ENCODE measurements at places on chromosomes 16 and 17. TPM values are rescaled to one million over a fixed set of nuclear protein-coding genes. Genes with fewer than 3 reads are reported as not detected.

The CPNE7 gene
- 1.0 TPM for total RNA-seq

DNA sequence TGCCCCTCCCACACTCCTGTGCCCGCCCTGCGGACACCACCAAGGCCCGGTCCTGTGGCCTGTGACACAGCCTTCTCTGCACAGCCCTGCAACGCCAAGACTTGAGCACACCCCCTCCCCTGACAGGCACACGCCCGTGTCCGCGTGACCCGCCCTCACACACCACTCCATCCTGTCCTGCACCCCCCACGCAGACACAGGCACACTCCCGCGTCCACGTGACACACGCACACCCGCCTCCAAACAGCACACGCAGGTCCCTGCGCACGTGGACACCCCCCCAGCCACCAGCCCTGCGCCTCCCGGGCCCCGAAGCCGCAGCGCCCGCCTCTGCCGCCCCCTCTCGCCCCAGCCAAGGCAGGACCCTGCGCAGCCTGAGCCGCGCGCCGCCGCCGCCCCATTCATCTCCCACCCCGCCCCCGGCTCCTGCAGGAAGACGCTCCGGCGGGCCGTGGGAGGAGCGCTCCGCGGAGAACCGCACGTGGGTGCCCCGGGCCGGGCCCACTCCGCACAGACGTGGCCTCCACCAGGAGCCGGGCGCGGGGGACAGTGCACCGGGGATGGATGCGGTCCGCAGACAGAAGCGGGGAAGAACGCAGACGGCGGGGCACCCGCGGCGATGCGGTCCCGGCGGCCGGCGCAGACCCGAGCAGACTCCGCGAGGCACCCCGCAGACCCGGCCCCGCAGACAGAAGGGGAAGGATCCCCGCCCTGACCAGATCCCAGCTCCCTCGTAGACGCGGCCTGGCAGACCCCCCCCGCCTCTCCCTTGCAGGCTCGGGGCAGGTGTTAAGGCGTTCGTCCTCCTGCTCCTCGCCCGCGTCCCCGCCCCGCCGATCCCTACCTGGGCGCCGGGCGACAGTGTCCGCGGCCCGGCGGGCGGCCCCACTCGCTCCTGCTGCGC is 506 bp downstream of the CAMKK1 start:
- ATAC-seq, result peak; percentile 40

DNA sequence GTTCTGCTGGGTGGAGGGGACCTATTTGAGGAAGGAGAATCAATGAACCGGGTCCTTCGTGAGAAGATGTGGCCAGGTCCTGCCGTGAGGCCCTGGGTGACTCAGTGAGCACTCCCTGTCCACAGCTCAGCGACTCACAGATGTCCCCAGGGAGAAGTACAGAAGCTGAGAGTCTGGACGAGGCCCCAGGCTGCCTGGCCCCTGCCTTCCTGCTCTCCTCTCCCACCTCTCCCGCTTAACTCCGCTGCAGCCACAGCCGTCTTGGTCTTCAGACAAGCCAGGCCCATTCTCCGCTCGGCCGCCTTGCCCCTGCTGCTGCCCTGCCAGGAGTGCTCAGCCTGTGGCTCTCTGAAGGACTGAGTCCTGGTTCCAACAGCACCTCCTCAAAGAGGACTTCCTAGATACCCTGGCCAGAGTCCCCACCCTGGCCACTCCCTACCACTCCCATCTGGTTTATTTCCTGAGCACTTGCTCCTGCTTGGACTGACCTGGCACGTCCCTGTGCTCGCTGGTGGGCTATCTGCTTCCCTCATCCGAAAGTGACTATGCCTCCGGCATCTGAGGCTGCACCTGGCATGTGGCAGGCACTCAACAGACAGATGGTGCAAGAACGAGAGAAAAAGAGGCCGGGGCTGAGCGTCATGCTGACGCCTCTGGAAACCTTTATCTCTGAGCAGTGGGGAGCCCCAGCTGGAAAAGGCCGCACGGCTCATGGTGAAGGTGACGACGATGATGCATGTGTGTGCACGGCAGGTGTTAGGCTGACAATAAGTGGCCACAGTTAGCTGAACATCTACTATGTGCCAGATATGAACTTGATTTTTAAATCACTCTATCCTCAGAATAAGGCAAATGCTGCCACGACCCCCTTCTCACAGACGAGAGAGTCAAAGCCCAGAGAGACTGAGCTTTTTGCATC is 9.2 kb upstream of the TNFRSF13B start:
- peak; percentile 35 for ATAC-seq

DNA sequence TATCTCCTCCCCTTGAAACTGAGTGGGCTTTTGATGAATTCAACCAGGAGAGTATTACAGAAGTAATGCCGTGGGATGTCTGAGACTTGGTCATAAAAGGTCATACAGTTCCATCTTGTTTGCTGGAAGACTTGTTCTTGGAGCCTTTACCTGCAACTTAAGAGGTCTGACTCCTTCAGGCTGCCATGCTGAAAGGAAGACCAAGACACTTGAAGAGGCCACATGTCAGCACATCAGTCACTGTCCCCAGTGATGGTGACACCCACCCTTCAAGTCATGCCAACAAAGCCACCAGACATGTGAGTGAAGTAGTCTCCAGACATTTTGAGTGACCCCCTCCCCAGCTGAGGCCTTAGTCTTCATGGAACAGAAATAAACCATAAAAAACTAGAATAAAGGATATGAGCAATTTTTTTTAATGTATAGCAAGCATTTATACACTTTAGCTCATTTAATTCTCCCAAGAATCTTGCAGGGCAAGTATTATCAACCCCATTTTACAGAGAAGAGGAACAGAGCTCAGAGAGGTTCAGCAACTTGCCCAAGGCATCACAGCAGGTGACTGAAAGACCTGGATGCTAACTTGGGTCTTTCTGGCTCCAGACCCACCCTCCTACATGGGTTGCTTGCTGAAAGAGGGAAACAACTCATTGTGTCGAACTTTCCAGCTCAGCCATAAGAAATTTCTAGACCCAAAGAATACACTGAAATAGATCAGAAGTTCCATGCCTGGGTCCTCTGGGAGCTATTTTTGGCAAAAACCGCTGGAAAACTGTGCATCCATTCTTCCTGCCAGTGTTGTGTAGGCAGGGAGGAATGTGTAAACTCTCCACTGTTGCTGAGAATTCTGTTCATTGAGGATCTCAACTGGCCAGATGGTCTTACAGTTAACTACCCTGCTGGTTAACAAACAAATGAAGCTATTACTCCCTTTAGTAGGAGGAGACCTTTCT is 38.1 kb downstream of the SOCS1 start:
- ATAC-seq, result no peak

DNA sequence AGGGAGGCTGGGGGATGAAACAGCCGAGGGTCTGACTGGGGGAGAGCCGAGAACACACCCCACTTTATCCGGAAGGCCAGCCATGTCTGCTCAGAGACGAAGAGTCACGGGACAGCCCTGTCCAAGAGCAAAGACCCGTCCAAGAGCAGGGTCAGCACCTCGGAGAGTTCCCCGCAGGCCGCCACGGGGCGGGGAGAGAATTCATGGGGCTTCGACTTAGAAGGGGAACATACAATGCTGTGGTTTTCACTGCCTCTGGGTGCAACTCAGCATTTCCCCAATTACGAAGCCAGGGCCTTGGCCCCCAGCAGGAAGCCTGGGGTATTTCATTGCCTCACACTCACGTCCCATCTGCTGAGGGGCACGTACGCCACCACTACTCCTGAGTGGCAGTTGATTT is 59.3 kb downstream of the JPH3 start:
- no peak for ATAC-seq

- ATAC-seq, result no peak
Observed at GRCh38 chr17:17041018-17041521, 1.2 kb upstream of the MPRIP start.
